ENCODE measurements at places on chromosomes 11 and 22. TPM values are rescaled to one million over a fixed set of nuclear protein-coding genes. Genes with fewer than 3 reads are reported as not detected.

GRCh38 chr22:27647540-27647939 is 154.0 kb downstream of the MN1 start:
- DNase-seq: no peak

GRCh38 chr11:40188848-40189247 is 1270.6 kb downstream of the LRRC4C start:
- DNase-seq: no peak

GRCh38 chr11:46736615-46737014 is 17.6 kb downstream of the F2 start:
- DNase-seq: no peak

- no peak for DNase-seq
Measured at GRCh38 chr11:1438261-1438966, 48.2 kb downstream of the MOB2 start.

DNA sequence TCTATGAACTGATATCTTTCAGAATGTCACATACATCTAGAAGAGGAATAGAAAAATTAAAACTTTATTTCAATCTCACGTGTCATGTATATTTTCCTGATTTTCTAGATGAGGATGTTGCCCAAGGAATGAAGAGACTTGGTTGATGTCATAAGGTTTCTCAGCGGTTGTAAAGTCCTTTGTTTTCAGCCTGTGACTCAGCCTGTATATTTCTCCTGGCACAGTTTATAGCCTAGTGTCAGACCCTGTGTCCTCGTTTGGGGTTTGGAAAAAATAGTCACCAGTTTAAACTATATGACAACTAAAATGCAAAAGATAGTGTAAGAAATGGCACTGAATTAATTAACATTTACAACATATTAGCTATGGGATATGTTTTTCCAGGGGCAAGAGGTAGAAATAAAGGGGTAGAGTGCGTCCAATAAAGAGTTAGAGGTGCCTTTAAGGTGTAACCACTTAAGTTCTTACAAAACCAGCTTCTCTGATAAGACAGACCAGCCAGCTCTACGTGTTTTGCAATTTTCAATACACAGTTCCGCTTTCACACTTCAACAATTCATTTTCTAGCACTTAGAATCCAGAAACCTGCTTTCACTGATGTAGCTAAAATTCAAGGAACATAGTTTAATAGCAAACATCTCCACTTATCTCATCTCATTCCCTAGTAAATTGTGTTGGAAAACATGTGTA is 1432.6 kb upstream of the TENM4 start:
- DNase-seq: no peak

- DNase-seq: peak; percentile 6
Measured at GRCh38 chr11:5007561-5007960, 12.9 kb downstream of the OR51L1 start.

GRCh38 chr11:100687054-100687629 is at the start of gene ARHGAP42:
ARHGAP42 (plus strand) TSS chr11:100687288; CDS start chr11:100687679, 391 bp downstream.
- DNase-seq: peak; percentile 75

DNA sequence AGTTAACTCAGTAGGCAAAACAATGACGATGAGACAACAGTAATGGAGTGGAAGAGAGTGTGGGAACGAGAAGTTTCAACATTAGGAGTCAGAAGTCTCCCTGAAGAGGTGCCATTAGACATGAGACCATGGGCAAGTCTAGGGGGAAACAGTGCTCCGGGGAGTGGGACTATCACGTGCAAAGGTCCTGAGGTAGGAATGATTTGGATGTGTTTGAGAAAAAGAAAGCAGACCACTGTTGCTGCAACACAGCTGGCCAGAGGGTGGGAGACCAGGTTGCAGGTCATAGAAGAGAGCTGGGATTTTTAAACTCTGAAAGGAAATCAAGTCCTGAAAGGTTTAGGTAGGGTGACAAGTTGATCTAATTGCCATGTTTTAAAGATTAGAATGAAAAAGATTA is 63.0 kb downstream of the NAV2 start:
- DNase-seq: no peak

DNA sequence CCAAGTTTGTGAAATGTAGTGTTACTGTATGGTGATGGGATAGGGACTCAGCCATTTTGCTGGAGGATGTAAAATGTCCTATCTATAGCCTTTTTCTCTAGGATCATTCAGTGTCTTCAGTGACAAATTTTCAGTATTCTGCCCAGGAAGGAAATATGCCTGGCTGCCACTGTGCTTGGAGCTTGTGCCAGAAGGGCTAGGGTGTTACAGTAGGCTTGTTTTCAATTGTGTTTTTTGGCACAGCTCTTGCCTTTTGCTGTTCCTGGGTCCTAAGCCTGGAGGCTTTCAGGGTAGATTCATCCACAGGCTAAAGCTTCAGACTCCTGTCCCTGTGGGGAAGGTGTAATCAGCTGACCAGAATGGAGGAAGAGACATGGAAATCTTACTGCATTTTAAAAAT is 22.0 kb upstream of the PHOX2A start:
- DNase-seq: no peak

GRCh38 chr11:64284962-64285884 is at the start of gene GPR137:
GPR137 (plus strand) TSS chr11:64285848; CDS start chr11:64286525, 677 bp downstream.
- peak; percentile 73 for DNase-seq

GRCh38 chr11:63242089-63242781 is 1.2 kb downstream of the SLC22A25 start:
- no peak for DNase-seq

DNA sequence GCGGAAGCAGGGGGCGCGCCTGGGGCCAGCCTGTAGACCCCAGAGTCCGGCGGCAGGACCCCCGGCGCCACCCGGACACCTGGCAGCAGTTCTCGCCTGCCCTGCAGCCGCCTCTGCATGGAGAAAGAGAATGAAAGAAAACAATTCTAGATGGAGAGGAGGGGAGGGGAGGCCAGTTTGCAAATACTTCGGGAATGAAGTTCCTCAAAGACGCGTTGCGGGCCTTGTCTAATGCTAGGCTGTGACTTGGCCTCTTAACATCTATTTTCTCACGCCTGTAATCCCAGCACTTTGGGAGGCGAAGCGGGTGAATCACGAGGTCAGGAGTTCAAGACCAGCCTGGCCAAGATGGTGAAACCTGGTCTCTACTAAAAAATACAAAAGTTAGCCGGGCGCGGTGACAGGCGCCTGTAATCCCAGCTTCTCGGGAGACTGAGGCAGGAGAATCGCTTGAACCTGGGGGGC is 2.1 kb upstream of the BARX2 start:
- DNase-seq: no peak

DNA sequence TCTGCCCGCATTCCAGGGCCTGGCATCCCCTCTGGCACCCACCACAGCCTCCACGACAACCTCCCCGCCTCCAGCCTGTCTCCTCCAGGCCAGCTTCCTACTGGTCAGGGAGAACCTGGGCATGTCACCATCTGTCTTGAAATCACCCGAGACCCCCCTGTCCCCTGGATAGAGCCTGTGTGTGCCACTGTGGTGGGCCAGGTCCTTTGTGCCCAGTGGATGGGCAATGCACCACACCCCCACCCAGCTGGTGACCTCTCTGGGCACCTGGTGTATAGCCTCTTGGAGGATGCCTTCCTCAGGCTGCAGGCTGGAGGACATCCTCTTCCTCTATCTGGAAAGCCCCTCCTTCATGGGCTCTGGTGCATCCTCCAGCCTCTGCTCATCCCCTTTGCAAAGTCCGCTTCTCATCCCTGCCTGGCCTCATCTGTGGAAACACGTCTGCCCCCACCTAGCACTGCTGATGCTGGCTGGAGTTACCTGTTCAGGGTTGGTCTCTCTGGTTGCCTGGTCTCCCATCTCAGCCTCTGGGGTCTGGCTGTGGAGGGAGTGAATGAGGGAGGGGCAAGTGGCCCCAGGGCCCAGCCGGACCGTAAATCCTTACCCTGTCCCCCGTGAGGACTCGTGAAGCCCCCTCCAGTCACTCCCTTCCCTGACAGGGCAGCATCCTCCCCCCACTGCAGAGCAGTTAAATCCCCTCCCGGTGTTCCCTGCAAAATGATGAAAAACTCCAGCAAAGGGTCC is 589.6 kb downstream of the TBC1D22A start:
- DNase-seq: no peak

- DNase-seq: peak; percentile 71
Measured at GRCh38 chr11:90250970-90251369, 28.1 kb upstream of the CHORDC1 start.

DNA sequence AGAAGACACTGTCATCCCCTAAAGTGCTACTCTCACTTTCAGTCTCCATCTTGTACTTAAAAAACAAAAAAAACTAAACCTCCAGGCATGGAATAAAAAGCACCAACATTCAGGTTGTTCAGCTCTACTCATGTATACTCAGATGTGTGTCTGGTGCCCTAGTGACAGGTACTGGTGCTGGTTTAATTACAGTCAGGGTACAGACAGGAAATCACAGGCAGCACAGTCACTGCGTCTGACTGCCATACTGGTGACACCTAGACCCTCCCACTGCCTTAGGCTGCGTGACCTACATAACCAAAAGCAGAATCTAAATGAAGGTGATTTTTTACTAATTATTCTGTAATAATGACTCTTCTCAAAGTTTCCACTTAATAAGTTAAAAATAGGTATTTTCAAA is at the start of gene ARHGAP32:
Gene ARHGAP32 (minus strand): TSS at position 176 of the 400 bp plus-strand sequence. CDS start 127 bp downstream, at position 49.
- DNase-seq: peak; percentile 7

GRCh38 chr11:112794331-112794846 is 166.8 kb upstream of the NCAM1 start:
- peak; percentile 65 for DNase-seq

DNA sequence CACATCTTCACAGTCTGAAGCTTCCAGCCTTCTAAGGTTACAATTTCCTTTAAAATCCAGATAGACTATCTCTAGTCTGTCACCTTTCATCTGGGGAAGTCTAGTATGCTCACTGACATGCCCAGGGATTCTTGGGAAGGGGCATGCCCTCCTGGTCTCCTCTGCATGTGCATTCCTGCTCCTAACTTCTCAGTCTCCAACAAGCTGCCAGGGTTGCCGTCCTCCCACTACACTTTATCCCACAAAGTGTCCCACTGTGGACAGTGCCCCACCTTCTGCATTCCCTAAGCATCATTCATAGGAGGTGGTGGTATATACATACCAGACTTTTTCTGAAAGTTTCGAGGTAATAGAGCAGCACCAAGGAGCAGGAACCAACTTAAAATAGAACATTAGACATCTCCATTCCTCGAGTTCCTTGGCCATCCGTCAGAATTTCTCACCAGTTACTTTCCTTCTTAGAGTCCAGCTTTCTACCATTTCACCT is 28.7 kb downstream of the EIF3F start:
- DNase-seq: peak; percentile 13

DNA sequence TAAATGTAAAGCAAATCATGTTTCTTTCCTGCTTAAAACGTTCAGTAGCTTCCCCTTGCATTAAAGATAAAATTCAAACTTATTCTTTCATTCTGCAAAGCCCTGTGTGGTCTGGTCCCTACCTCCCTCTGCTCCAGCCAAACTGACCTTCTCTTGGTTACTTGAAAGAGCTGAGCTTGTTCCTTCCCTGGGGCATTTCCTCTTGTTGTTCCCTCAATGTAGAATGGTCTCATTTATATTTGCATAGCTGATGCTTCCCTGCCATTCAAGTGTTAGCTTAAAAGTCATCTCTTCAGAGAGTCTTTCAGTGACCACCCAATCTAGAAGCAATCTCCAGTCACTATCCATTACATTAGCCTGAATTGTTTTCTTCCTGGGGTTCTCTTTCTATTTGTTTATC is 1618.5 kb upstream of the TENM4 start:
- no peak for DNase-seq

- no peak for DNase-seq
Measured at GRCh38 chr11:541433-541885, 4.1 kb downstream of the LRRC56 start.

- no peak for DNase-seq
Measured at GRCh38 chr22:35661464-35661863, 13.2 kb downstream of the APOL6 start.

- no peak for DNase-seq
Measured at GRCh38 chr11:56948991-56949515, 39.7 kb upstream of the OR5AK2 start.

DNA sequence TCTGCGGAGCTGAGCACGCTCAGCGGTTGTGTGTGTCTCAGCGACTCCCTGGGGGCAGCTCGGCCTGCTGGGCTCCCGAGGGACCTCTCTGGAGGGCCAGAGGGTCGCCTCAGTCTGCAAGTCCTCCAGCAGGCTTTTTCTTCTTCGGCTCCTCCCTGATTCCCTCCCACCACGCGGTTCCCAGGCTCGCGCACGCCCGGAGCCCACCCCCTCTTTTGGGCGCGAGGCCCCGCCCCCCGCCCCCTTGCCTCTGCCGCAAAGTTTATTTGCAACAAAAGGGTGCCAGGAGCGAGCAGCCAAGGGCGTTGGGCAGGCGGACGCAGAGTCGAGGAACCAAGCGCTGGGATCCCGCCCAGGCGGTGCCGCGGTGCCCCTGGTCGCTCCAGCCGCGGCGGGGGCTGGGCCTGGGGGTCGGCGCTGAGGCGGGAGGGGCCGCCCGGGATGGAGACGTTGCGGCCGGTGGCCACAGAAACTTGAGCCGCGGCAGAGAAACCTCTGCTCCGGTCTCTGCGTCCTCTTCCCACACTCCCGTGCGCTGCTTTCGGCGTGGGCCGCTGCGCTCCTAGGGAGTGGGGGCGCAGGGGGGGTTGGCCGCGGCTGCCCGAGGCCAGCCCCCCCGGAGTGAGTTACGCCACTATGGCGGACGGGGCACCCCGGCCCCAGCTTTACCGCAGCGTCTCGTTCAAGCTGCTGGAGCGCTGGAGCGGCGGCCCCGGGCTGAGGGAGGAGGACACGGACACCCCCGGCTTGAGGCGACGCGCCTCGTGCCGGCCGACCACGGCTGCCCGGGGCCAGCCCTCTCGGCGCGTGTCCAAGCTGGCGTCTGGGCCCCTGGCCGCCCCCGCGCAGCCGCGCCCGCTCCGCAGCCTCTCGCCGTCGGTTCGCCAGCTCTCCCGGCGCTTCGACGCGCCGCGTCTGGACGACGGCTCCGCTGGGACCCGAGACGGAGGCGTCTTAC is at the start of gene ARHGEF17:
Gene ARHGEF17 (plus strand): TSS at position 274 of the 958 bp plus-strand sequence. CDS start 363 bp downstream, at position 637.
- peak; percentile 77 for DNase-seq

The AGBL2 gene
- total RNA-seq: 0.48 TPM

The MS4A4A gene
- not detected for total RNA-seq

The OR51I1 gene
- total RNA-seq: not detected

The FGF3 gene
- not detected for total RNA-seq

The SLC22A25 gene
- total RNA-seq: not detected

The LMO2 gene
- 0.12 TPM for total RNA-seq

The OR51B5 gene
- total RNA-seq: 1.8 TPM

The POU2AF1 gene
- not detected for total RNA-seq

The OR10A2 gene
- total RNA-seq: not detected

The FGF19 gene
- not detected for total RNA-seq

The MICALL1 gene
- 8.4 TPM for total RNA-seq

The RFPL1 gene
- total RNA-seq: not detected

The ANO3 gene
- 1.7 TPM for total RNA-seq

The SIDT2 gene
- total RNA-seq: 13.0 TPM

The PRCP gene
- 70.1 TPM for total RNA-seq
